ENCODE measurements at places on chromosomes 1 and 21.

DNA sequence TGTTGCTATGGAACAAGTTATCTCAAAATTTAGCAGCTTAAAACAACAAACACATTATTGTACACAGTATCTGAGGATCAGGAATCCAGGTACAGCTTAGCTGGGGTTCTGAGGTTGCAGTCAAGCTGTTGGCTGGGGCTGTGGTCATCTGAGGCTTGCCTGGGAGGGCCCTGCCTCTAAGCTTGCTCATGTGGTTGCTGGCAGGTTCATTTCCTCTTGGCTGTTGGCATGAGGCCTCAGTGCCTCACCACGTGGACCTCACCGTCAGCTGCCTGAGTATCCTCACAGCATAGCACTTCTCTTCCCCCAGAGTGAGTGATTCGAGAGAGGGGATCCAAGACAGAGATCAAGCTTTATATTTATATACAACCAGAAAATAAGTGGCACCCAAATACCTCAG lies 18.6 kb downstream of the NTPCR start:
- DNase-seq = no peak

- no peak for DNase-seq
These were observed 149.4 kb downstream of the RERE start for GRCh38 chr1:8667869-8668594.

- no peak for DNase-seq
These were observed 35.6 kb downstream of the PTPN14 start for GRCh38 chr1:214515544-214516433.

DNA sequence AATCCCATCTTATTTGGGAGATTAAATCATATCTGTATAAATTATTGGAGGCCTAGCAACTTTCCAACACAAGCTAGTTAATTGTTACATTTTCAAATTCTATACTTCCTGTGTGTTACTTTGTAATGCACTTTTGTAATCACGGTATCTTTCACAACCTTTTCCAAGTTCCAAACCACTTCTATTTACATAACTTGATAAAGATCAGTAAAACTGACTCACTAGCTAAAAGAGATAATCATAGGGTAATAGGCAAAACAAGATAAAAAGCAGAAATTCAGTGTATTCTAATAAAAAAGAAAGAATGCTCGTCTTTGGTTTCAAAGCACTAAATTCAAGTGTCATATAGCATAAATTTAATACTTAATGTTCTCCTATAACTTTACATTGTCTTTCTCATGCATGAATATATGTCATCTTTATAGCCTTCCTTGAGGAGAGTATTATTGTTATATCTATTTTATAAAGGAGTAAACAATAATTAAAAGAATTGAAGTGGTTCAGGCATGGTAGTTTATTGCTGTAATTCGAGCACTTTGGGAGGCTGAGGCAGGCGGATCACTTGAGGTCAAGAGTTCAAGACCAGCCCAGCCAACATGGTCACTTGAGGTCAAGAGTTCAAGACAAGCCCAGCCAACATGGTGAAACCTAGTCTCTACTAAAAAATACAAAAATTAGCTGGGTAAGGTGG lies 66.4 kb downstream of the RGS13 start:
- DNase-seq = no peak

GRCh38 chr1:34787461-34788420 lies 5.1 kb upstream of the GJA4 start:
- DNase-seq = no peak

GRCh38 chr21:18089786-18090185 lies 154.8 kb upstream of the CHODL start:
- no peak for DNase-seq

GRCh38 chr1:198754670-198755069 lies 115.8 kb downstream of the PTPRC start:
- no peak for DNase-seq

DNA sequence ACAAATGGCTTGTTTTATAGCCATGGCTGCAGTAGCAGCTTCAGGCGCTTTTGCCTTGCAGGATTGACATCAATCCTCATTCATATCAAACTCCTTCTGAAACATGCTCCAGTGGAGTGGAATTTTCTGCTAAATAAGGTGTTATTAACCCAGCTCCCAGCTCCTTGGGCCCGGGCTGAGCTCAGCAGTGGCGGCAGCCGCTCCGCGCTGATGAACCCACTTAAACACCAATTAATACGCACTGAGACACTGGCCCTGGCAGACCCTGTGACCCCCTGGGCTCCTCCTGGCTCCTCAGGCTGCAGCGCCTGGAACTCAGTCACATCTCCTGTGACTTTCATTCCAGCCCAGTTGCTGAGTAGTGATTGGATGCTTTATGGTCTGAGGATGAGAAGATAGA lies 137.4 kb upstream of the GRIK3 start:
- no peak for DNase-seq

GRCh38 chr1:30697571-30698376 lies 25.6 kb downstream of the MATN1 start:
- no peak for DNase-seq

DNA sequence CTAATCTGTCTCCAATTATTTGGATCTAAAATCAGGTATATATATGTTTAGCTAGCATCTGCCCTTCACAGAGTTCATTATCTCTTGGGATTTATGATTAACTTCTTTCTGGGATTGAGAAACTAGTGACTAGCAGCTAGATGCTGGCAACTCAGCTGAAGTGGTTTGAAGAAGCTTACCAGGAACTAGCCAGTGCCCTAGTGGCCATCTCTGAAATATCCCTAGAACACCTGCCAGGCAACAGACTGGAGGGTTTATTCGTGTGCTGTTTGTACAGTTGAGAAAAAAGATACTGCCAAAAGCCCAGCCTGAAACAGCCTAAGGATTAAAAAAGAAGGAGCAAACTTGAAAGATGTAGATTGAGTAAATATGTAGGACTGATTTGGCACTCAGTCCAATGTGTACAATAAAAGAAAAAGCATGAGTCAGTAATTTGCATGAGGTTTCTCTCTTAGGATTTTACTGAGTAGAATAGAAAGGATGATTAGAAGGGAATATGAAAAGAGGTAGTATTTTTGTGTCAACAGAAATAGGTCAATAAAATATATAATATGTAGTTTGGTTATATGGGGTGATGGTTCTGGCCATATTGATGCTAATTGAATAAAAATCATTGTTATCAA lies 1144.6 kb upstream of the ADGRL2 start:
- no peak for DNase-seq

DNA sequence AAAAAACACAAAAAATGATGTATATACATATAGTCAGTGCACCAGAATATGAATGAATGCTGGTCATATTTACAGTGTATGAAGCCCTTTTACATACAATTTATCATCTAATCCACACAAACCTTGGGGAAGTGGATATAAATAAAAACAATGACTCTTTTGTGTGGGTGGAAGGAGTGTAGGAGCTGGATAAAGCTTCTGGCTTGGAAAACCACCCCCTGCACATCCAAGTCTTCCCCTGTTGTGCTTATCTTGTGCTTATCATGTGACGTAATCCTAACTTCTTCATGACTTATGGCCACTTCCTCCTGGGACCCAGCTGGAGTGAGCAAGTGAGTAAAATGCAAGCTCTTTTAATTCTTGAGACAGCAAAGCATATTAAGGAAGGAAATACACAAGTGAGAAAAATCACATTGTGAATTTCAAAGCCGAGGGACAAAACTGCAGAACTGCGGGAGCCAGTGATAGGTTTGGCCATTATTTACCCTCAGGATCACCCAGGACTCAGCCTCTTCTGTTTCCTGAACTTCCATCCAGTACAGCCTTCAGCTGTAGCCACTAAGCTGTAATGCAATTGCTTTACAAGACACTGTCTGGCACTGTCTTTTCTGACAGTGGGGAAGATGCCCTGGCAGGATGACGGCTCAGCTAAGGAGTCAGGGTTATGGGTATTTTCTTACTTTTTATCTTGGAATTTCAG lies 104.0 kb upstream of the PPM1J start:
- peak; percentile 21 for DNase-seq

- no peak for DNase-seq
These were observed 602 bp upstream of the RIMKLA start for GRCh38 chr1:42379794-42380585.

- DNase-seq = peak; percentile 56
These were observed 244.5 kb downstream of the NEGR1 start for GRCh38 chr1:72037745-72038343.

DNA sequence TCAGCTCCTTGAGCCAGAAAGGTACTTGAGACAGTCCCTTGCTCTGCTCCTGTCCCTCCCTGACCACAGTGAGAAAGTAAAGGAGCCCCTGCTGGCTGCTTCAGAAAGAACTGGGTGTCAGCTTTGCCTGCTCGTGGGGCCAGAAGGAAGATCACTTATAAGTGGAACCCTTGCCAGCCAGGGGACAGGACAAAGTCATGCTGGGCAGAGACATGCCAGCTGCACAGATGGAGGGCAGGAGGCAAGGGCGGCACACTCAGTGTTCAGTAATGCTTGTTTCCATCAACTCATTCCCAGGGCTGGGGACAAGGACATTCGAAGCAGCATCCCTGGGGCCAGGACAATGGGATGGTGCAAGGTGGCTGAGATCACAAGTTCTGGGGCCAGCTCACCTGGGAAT lies 41.8 kb downstream of the NTPCR start:
- DNase-seq = no peak

- no peak for DNase-seq
These were observed 33.4 kb downstream of the DIPK1A start for GRCh38 chr1:92927870-92928269.

DNA sequence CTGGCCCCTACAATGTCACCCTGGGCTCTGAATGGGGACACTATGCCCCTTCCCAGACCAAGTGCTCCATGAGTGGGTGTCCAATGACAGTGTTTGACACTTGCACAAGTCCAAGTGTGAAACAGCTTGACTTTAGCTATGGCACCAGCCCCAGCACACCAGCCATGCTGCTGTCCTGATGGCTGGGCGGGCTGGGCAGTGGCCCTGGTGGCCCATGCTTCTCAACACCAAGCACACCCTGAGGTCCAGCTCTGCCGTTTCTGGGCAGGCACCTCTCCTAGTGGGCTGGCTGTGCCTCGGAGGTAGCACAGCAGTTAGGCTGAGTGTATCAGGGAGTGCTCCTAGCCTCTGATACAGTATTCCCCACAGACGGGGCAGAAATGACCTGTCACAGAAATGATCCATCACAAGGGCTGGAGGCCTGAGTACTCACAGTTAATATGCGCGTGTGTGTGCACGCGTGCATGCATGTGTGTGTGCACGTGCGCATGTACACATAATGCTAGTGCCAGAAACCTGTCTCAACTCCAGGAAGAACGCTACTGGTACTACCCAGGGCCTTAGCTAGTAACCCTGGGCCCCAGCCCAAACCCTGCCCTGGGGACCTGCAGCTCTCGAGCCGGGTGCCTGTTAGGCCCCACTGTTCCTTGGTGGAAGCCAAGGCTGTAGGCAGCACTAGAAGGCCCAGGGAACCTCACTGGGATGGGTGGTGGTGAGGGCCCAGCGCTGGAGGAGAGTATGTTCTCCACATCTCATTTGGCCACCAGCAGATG lies 134.0 kb downstream of the DMRTB1 start:
- DNase-seq = no peak

- peak; percentile 47 for DNase-seq
These were observed 132.9 kb upstream of the DPYD start for GRCh38 chr1:98053471-98054366.

- DNase-seq = no peak
These were observed 3.2 kb downstream of the GSTM4 start for GRCh38 chr1:109659145-109659544.

- no peak for DNase-seq
These were observed 28.3 kb downstream of the PDE4B start for GRCh38 chr1:65820983-65821382.

DNA sequence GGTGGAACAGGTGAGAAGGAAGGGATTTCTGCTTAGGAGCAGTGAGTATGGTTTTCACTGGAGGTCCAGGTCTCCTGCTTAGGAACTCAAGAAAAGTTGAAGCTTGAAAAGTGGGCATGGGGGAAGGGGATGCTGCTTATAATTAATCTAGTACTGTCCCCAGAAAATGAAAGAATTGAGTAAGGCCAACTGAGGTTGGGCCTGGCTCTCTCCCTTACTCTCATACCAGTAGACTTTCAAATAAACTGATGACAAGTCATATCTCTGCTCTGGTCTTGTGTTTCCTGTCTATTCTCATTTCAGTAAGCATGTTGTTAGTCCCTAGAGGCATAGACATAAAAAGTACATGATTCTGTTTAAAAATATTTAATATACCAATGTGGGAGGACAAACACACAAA lies 26.4 kb downstream of the CD48 start:
- DNase-seq = no peak

DNA sequence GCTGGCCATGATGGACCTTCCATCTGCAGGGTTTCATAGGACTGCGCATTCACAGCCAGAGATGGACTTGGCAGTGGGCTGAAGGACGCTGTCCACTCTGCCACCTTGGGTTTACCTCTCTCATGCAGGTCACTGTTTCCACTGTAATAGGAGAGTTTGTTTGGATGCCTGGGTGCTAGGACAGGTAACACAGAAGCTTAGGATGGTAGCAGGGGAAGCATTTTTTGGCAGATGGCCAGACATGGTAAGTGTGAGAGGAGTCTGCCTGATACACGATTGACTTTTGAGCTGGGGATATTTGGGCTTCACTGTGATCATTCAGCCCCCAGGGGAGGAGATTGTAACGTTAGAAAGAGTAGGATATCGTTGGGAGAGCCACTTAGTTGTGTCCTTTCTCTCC lies 11.8 kb downstream of the PSEN2 start:
- DNase-seq = no peak

- no peak for DNase-seq
These were observed 222.4 kb downstream of the LRRC40 start for GRCh38 chr1:69982992-69983391.

GRCh38 chr1:117161887-117162286 lies 40.3 kb upstream of the TRIM45 start:
- no peak for DNase-seq

- no peak for DNase-seq
These were observed 11.5 kb downstream of the ZNF697 start for GRCh38 chr1:119636491-119637089.

DNA sequence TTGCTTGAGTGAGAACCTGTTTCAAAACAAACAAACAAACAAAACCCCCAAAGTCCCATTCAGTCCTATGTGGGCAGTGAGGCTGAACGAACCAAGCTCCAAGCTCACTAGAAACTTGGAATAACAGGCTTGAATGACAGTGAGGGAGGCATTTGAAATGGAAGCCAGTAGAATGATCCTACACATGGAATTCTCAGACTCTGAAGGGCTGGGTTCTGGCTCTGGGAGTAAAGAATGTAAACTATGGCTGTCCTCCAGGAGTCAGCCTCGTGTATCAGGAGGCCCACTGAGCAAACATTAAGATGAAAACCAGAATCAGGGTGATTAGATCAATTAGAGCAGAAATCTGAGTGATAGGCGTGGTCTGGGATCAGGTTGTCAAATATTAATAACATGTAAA lies 14.9 kb downstream of the PCP4L1 start:
- DNase-seq = no peak

- DNase-seq = no peak
These were observed 146.6 kb downstream of the SPATA46 start for GRCh38 chr1:162230096-162230495.

DNA sequence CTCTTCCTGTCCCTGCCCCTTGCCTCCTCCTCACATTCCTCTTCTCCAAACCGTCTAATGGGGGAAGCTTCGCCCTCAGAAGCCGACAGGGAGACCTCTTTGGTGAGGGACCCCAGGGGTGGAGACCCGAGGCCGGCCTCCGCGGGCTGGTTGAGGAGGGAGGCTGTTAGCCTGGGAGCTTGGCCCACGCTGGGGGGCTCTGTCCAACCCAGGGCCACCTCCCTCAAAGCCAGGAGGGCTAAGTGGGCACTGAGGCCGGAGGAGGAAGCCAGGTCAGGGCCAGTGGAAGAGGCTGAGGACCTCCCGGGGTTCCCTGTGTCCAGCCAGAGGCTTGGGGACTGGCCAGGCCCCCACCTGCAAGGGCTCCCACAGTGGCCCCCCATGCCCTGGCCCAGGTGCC lies 5.3 kb downstream of the GABRD start:
- no peak for DNase-seq

- DNase-seq = no peak
These were observed at the start of gene ABCA4 for GRCh38 chr1:94120991-94121390. ABCA4 (minus strand) TSS chr1:94121148; CDS start chr1:94121045, 103 bp downstream.
